ENCODE measurements at places on chromosomes 12 and 14.

DNA sequence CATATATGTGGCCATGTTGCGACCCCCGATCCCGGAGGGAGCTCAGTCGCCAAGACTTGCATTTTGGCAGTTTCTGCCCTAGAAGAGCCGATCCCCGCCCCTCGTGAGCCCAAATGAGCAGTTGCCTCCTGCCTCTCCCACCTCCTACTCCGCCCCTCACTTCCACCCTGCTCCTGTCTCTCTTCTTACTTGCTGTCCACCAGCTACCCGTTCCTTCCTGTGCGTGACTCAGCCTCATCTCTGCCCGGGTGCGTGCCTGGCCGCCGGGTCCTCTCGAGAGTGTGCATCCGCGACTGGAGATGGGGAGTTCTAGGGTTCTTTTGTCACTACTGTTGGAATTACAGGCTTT lies 585 bp downstream of the GPATCH2L start:
- DNase-seq: peak; percentile 75

- peak; percentile 59 for DNase-seq
Observed at GRCh38 chr12:123983822-123984485, 10.9 kb downstream of the ZNF664 start.

GRCh38 chr12:47941475-47941780 lies 22.0 kb upstream of the TMEM106C start:
- DNase-seq: no peak

GRCh38 chr12:22110176-22110575 lies 64.2 kb downstream of the CMAS start:
- DNase-seq: no peak

DNA sequence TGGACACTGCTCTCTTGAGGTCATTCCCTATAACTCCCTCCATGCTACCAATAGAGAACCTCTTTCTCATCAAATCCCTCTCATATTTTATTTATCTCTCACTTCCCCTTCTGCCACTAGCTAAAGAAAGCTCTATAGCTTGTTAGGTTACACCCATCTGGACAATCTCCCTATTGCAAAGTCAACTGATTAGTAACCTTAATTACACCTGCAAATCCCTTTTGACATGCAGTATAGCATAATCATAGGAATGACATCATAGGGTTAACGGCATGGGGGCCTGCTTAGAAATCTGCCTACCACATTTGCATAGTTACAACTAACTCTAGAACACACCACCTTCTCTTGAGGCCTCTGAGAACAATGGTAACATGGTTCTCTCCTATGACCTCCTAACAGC lies 181.2 kb downstream of the EMP1 start:
- DNase-seq: no peak

DNA sequence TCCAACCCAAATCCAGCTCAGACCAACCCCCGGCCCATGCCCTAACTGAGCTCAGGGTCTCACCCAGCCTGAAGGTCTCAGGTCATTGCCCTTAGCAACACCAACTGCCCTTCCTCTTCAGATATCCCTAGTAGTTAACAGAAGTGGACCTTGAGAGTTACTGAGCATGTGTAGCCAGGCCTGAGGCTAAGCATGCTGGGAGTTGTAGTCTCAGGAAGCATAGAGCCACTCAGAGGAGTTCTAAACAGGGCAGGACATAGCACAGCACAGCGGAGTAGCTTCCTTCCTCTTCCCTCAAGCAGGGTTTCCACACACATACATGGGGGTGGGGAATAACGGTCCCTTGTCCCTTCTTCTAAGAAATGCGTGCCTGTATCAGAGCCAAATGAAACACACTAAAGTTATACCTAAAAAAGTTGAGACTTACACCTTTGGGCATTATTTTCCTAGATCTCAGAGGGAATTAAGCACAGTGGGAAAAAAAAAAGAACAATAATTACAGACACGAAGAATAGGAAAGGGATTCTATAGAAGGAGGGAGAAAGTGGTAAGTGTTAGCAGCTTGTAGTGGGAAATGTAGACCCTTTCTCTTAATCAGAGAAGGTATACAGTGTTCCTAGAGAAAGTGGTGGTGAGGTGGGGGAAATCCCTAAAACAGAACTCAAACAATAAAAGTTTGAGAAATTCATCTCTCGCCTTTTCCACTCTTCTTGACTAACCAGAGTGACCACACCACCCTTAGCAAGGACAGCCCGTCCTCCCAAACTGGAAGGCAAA lies 4.4 kb downstream of the KMT2D start:
- DNase-seq: peak; percentile 73

Measured in CD4-positive, alpha-beta T cell treated with Interleukin-15 for 4 hours (primary cell).